ENCODE measurements at places on chromosomes 7 and 10.

DNA sequence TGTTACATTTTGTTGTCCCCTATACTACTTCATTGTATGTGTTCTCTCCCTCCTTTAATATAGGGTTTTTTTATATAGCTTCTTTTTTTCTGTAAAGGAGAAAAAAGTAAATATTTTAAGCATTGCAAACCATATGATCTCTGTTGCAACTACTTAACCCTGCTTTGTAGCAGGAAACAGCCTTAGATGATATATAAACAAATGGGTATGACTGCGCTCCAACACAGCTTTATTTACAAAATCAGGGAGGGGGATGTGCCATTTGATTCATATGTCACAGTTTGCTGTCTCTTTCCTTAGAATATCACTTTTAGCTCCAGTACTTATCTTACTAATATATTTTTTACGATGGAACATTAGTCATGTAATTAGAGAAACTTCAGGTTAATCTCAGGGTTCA lies 155.2 kb upstream of the GNAI1 start:
- DNase-seq = no peak

- no peak for DNase-seq
Observed at GRCh38 chr7:91940171-91940570, 491 bp upstream of the AKAP9 start.

DNA sequence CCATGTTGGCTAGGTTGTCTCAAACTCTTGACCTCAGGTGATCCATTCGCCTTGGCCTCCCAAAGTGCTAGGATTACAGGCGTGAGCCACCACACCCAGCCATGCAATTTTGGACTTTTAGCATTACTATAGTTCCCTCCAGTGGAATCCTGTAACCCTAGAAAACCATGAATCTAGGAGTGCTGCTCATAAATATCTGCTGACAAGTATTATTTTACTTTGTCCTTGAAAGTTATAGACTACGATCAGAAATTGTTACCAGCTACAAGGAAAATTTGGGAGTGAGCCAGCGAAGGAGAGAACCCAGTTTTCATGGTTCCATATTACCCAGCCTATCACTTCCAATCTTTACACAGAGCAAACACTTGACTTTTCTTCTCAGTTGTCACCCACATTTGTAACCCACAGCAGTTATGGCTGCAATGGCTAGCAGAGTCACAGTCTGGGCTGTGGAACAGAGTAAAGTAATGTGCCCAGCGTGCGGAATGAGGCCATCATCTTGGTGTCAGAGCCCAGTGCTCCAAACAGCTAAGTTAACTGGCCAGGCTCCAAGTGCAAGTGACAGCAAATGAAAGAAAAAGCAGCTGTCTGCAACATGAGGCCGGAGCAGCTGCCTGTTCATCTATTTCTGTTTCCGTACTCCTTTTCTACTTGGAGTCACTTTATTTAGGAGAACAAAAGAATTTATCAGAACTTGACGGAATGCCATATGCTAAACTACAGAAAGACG lies 29.9 kb downstream of the ZC3HC1 start:
- DNase-seq = no peak

- DNase-seq = no peak
Observed at GRCh38 chr7:7178081-7178480, 4.3 kb upstream of the C1GALT1 start.
